D341Med (cell line): ENCODE measurements at places on chromosomes 7 and 10.

GRCh38 chr10:13788711-13789447, 202.1 kb downstream of the PRPF18 start:
- no peak for DNase-seq

DNA sequence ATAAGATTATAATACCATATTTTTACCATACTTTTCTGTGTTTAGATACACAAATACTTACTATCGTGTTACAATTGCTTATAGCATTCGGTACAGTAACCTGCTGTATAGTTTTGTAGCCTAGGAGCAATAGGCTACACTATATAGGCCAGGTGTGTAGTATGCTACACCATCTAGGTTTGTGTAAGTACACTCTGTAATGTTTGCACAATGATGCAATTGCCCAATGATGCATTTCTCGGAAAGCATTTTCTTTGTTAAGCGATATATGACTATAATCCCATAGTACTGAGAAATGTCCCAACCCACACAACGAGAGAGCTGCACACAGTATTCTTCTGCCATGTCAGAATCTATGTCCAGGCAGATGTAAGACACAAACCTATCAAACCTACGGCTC, 160.0 kb downstream of the NEBL start:
- DNase-seq: no peak

DNA sequence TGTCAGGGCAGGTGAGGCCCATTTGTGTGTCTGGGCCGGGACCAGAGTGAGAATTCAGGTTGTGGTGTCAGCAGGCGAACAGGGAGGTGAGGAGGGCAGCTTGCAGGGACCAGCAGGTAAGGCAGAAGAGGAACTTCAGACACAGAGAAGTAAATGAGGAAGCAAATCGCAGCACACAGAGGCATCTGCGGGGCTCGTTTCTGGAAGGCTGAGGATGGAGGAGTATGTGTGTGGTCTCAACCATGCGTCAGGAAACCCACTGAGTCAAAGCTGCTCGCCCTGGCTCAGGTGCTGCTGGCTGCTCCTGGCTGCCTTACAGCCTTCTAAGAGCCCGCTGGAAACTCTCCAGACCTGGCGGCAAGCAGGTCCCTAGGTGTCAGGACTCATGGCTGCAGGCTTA, 26.9 kb upstream of the PITRM1 start:
- no peak for DNase-seq

- no peak for DNase-seq
These were observed 660 bp downstream of the VCL start for GRCh38 chr10:73998623-73998928.

DNA sequence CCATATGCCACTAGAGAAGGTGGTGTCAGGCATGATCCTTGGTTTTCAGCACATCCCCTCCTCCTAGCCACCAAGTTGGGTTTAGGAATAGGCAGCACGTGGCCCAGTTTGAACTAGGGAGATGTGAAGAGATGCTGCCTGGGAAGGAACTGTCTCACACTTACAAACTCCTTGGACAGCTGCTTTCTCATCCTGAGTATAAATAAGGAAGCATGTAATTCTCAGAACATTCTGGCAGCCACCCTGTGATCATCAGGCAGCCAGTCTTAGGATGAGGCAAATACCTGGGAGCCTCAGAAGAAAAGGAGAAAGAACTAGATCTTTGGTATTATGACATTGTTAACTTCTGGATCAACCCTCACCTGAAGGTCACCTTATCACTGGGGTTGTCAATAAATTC, 21.3 kb upstream of the XPNPEP1 start:
- DNase-seq: no peak

DNA sequence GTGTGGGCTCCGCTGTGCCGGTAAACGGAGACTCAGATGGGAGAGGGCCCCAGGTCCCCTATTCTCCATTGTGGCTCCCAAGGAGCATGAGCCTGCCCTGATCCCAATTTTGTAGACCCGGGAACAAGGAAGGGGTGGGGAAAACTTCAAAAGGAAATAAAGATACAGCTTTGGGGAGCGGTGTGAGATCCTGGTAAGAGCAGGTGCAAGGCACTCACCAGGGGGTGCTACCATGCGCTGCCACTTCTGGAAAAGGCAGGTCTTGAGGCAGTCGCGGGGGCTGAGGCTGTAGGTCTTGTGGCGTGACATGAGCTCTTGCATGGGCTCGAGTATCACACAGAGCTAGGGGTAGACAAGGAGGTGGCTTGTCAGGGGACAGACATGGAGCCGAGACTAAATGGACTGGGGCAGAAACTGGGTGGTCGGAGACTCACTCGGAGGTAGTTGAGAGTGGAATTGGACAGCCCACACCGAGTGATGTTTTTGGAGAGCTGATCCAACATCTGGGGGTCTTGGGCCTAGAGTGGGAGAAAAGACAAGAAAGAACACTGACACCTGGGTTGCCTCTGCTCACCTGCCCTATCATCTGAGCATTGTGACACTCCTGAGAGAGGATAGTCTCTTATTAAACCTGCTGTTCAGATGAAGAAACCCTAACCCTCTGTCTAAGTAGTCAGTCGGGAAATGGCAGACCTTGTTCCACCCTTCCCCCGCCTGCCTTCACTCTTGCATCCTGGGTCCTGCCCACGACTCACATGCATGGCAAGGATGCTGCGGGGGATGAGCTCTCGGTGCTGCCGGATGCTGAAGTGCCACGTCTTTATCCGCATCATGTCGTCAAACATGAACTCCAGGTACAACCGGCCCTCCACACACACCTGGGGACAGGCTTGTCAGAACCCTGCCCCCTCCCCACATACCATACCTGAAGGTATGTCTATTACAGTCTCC, 10.7 kb downstream of the LDB1 start:
- no peak for DNase-seq

DNA sequence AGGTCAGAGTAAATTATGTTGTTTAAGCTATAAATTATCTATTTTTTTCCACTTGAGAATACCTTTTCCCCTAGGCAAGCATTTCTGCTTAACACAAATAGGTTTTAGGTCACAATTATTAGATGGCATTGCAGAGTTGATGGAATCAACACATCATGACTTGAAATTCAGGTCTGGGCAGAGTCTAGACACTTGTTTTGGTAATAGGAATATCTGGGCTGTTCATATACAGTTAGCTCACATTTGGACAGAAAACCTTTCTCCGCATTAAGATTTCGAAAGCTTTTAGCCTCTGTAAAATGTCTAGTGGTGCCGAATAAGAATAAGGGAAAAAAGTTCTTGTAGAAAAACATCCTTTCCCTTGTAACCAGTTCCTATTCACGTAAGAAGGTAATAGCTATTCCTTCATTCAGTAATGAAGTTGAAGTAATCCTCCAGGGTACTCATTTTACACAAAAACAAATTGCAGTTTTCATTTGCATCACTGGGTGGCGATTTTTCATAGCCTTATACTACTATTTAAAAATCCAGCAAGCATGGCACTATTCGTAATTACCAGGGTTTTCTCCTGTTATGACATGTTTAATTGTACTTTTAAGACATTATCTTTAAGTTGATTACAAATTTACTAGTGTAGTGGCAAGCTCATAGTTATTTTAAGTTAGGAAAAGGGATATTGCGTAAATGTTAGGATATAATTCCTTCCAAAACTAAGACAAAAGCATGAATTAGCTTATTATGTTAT, 37.0 kb downstream of the RPA3 start:
- DNase-seq: peak; percentile 42

- no peak for DNase-seq
These were observed 44.3 kb downstream of the CCDC71L start for GRCh38 chr7:106616708-106617051.

GRCh38 chr10:677038-677437, 12.4 kb downstream of the DIP2C start:
- DNase-seq: no peak

GRCh38 chr10:5983774-5984173, 6.4 kb upstream of the IL15RA start:
- no peak for DNase-seq

- DNase-seq: no peak
These were observed 53.6 kb upstream of the ADGRA1 start for GRCh38 chr10:133034092-133034491.

DNA sequence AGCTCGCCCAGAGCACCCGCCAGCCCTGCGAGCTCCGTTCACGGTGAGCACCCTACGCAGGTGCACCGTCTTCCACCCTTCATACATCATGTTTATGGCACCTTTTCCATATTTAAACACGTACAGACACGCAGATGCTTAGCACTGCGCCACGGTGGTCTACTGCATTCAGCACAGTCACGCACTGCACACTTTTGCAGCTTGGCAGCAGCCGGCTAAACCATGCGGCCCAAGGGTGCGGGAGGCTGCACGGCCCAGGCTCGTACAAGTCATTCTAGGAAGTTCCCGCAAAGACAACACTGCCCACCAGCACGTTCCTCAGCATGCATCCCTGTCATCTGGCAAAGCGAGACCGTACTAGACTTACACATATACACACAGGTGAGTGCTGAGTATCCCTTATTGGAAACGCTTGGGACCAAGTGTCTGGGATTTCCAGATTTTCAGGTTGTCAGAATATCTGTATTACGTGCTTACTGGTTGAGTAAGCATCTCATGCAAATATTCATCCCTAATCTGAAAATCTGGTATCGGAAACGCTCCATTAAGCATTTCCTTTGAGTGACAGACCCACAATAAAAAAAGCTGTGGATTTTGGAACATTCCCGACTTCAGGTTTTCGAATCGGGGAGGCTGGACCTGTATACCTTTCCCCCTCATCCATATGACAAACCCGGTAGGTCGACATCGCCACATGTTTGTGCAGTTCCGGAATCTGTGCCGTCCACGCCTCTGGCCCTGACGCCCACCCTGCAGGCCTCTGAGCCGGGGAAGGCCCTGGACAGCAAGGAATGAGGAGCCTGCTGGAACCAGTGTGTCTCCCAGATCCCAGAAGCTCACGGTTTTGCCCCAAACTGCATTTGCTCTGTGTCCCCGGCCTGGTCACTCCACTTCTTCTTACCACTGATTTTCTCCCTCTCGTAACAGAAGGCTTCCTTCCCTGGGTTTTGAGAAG, 222.2 kb downstream of the ELFN1 start:
- no peak for DNase-seq

DNA sequence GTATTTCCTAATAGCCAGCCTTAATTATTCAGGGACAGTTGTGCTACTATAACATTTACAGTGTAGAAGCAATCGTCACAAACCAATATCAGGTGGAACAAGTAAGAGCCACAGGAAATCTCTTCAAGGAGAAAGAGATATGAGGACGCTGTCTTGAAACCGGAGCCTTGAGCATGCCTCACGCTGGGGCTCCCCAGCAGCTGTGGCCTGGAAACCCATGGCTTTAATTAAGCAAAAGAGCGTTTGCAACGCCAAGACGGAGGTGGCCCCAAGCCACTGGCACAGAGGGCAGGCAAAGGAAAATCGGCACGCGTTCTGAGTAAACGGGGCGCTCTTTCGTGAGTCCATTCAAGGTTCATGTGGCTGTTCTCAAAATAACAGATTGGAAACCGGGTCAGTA, 84.4 kb downstream of the C10orf90 start:
- no peak for DNase-seq

DNA sequence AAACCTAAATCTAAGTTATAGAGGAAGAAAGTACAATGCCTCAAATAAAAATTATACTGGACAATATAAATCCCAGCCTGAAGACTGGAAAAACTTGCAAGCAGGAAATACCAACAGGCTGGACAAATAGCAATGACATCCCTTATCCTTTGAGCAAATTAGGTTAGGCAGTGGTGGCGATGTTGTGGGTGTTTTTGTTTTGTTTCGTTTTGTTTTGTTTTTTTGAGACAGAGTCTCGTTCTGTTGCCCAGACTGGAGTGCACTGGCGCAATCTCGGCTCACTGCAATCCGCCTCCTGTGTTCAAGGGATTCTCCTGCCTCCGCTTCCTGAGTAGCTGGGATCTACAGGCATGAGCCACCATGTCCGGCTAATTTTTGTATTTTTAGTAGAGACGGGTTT, 57.3 kb upstream of the TES start:
- DNase-seq: no peak

DNA sequence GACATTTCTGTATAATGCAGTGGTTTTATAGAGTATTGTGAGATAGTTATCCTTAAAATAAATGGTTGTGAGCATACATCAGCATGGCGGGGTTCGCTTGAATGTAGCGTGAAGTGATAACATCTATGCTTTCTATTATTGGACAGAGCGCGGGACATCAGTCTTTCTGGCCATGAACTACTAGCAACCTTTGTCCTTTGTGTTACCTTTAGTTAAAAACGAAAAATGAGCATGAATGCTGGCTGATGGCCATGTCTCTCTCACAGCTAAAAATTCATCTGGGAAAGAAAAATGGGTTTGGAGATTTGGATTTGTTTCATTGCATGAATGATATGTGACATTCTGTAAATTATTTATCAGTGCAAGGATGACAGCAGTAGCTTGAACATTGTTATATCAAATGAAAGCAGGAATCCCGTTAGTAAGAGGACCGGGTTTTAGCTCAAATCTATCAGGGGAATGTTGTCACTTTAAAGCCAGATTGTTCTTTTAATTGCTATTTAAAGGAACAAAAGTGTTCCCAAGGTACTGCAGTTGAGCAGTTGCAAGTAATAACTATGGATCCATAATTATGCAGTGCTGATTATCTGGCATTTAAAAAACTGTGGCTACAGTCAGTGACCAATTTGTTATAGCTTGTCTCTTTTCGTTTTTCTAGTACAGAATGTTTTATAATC, 131.0 kb downstream of the KAT6B start:
- no peak for DNase-seq

DNA sequence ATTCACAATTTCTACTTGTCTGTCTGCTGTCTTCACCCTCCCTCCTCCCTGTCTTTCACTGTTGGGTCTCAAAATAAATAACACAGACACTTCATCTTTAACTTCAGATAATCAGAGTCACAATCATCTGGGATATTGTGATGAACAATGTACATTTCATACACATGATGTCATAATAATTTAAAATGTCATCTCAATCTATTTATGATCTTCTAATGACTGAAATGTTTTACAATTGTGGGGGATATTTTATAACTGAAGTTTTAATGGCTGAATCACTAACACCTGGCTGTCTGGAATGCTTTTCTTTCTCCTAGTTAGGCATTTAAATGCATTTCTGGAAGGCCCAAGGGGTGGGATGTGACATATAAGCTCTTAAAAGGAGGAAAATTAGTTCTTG, 859.8 kb downstream of the LRMDA start:
- DNase-seq: no peak

DNA sequence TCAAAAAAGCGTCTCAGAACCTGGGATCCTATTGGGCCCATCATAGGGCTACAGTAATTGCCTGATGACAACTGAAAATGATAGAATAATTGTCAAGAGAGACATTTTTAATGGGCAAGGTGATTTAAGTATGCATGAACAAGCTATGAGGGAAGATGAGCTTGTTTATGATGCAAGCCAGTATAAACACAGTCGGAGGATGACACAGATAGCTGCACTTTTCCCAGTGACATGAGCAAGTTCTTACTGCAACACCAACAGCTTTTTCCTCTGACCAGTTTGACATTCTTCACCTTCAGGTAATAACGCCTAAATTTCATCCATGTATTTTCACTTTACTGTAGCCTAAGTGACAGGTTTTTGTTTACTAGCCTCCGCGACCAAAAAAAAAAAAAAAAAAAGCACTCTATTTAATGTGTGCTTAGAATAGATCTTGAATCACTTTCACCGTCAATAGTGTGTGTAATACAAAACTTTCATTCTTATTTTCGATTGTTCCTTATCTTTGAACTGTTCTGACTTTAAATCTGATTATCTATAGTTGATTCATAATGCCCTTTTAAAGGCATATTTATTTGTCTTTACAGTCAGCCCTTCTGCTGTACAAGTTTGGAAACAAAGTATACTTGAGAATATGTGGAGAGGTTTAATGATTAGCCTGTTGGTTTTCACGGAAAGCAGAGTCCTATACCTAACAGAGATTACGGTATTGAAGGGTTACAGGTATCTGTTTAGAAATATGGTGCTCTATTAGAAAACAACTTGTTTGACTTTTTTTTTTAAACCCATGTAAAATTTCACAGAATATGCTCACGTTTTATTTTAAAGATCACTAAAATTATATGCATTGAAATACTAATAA, 1.7 kb downstream of the FOXP2 start:
- DNase-seq: no peak
